ENCODE measurements at places on chromosomes 7 and 10.

GRCh38 chr10:119896937-119897770 lies 4.6 kb downstream of the SEC23IP start:
- no peak for DNase-seq

GRCh38 chr7:92052684-92053083 lies 81.6 kb downstream of the CYP51A1 start:
- DNase-seq: no peak

DNA sequence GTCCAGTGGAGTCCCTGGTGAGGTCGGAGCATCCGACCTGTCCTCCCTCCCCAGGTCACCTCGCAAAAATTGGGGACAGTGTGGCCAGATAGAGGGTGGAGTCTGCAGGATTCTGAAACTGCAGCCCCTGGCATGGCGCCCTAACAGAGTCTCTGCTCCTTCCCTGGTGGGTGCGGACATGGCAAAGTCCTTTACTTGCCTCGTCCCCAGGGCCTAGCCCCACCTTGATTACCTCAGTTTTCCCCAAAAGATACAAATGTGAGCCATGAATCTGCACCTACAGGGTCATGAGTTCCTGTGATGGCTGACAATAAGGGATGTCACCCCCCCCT lies 47.7 kb downstream of the NPVF start:
- no peak for DNase-seq

DNA sequence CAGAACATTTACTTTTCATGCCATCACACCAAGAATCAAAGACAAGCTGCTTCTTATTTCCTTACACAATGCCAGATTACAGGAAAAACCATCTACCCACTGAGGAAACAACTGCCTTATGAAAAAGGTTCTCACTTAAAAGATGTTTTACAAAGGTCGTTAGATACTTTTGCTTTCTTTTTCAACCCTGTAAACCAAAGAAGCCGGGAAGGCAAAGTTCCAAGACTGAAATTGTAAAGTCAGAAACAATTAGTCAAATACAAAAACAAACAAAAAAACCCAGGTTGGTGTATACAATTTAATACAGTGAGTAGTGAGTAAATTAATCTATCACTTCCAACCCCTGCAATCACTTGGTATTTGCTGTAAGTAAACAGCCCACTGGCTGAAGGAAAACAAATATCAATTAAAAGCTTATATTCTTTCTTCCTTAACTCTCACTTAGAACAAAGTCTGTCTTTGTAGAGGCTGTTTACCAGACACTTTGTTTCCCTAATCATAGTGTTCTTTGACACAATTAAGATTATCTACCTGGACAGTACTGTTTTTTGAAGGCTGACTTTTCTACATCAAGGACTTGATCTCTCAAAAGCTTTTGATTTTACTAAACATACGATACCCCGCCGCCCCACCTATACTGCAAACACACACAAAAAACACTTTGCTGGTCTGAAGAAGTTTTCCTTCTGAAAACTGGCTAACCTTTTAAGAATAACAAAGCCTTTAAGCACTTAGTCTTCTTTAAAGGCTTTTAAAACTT lies 18.1 kb downstream of the ERLIN1 start:
- no peak for DNase-seq

GRCh38 chr10:452512-453426 lies 236.7 kb downstream of the DIP2C start:
- DNase-seq: no peak

DNA sequence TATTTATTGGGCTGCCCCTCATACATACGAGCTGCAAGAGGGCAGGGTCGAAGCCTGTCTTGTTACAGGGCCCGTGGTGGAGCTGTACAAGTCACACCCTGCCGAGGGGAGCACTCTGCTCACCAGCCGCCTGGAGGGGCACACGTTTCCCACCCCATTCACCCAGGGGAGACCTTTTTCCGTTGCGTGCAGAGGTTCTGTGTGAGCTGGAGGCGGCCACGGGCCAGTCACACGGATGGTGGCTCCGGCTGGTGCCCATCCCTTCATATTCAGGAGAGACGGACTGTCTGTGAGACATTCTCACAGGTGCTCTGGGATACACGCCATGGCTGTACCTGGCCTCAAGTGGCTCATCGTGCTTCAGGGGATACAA lies 47.9 kb upstream of the FAM20C start:
- no peak for DNase-seq

- no peak for DNase-seq
Measured at GRCh38 chr10:97279121-97279815, 13.2 kb downstream of the ARHGAP19 start.

DNA sequence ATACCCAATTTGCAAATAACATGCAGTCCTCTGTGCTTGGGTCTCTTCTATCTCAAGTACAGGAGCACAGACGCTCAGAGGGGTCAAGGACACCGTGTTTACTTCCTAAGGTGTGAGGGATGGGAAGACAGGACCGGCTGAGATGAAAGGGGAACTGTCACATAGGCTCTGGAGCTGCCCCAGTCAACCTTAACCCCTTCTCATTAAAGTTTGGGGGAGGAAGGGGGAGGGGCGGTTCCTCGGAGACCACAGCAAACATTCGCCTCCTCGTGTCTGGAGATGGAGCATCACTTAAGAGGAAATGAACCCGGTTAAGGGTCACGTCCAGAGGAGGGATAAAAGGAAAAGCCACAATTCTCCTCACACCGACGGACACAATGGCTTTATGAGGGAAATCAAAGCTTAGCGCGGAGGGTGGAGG lies 1.1 kb downstream of the SH3PXD2A start:
- no peak for DNase-seq
